ENCODE measurements at places on chromosomes 16 and 17. TPM values are rescaled to one million over a fixed set of nuclear protein-coding genes. Genes with fewer than 3 reads are reported as not detected.

The TP53TG3D gene
- total RNA-seq = not detected

The GLTPD2 gene
- total RNA-seq = not detected

The CDK5R1 gene
- total RNA-seq = 4.4 TPM

The KRT13 gene
- total RNA-seq = not detected

The GGT6 gene
- not detected for total RNA-seq

The CNGB1 gene
- total RNA-seq = not detected

The NOXO1 gene
- 1.1 TPM for total RNA-seq

The ABCC12 gene
- total RNA-seq = not detected

The HBA2 gene
- not detected for total RNA-seq

The PRSS27 gene
- 6.3 TPM for total RNA-seq

The ARL5C gene
- total RNA-seq = not detected

The PDIA2 gene
- not detected for total RNA-seq

The BAIAP3 gene
- total RNA-seq = 0.75 TPM

The ABCA5 gene
- total RNA-seq = 9.6 TPM

The AOC2 gene
- total RNA-seq = 2.9 TPM

The ITGB4 gene
- 727 TPM for total RNA-seq

- DNase-seq = no peak
Measured at GRCh38 chr16:57648125-57648524, 19.7 kb downstream of the ADGRG1 start.

- DNase-seq = no peak
Measured at GRCh38 chr17:59719526-59719925, 12.1 kb downstream of the VMP1 start.

GRCh38 chr17:6831661-6832263, at the start of gene TEKT1:
TEKT1 (minus strand) TSS chr17:6831729; CDS start chr17:6830376, 1,353 bp downstream.
- DNase-seq = peak; percentile 59

GRCh38 chr17:56319531-56319930, 166.3 kb downstream of the ANKFN1 start:
- peak; percentile 68 for DNase-seq

DNA sequence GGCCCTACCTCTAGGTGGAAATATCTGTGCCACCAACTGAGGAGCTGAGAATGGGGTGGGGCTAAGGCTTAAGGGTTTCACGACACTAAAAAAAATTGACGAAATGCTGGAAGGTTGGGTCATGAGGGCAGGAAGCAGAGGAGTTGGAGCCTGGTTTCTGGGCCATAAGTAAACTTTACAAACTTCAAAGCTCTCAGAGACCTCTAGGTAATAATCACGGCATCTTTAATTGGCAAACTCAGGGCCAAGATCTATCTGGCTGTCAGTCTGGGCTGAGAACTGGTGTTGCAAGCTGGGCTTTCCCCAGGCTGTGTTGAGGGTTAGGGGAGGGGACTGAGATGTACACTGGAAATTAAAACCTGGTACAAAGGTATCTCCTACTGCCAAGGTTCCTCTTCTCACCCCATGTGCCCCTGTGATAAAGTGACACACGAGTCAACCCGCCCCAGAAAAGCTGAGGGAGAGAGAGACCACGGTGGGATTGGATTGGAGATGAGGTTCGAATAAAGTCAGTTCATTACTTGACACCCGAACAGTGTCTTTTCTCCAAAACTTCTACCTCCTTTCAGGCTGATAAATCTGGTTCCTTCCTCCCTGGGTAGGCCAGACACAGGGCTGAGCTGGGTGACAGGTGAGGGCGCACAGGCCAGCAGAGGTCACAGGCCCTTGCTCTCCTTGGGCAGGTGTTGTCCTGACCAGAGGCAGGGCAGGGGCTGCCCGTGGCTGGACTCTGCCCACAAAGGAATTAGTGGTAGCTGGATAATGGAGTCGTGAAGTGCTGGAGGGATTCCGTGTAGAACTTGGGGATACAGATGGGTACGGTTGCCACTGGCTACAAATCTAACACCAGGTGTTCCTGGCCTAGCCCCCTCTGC, 4.0 kb upstream of the ZNF768 start:
- no peak for DNase-seq

DNA sequence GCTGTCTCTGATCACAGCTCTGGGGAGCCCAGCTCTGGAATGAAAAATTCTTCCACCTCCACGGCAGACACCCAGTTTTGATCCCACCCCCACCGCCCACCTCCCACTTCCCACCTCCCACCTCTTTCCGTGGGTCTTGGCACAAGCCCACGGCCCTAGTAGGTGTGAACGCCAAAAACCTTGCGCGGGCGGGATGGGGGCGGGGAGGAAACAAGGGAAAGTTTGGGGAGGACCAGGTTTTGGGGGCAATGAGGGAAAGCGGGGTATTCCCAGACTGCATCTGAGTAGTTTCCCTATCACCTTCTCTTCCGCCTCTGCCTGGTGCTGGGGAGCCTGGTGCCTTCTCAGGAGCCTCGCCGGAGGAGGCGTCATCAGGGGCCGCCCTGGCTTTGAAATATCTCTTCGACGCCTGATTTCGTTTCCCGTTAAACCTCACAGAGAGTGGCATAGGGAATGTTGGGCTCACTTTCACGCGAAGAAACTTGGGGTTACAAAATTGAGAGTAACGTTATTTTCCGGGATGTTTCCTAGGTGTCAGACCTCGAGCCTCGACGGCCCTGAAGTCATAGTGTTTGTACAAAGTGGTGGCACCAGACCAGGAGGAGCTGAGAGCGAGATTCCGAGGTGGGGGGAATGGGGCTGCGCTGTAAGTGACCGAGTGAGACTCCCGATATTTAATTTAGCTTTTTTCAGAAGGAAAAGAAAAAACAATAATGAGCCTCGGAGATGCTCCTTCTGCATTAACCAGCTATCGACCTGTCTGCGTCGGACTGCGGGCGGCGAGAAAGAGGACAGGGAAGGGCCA, 1.6 kb upstream of the IRX3 start:
- DNase-seq = no peak

GRCh38 chr17:80779961-80780380, 211.7 kb upstream of the CHMP6 start:
- peak; percentile 28 for DNase-seq

DNA sequence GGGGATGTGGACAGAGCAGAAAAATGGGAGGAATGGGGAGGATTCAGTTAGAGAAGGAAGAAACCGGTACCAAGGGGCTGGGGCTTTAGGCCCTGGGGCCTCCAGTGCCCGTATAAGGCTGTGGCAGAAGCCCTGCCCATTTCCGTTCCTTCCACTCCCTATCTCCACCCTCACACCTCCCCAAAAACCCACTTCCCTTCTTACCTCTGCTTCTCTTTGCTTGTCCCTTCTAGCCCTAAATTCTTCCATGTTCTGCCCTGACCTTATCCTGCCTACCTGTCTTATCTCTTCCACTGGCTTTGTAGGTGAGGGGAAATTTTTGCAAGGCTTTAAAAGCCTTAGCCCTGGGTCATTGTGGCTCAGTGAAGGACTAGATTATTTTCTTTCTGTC, 4.1 kb downstream of the RNF167 start:
- DNase-seq = no peak

- no peak for DNase-seq
Measured at GRCh38 chr17:50507871-50508572, at the start of gene MYCBPAP. MYCBPAP (plus strand) TSS chr17:50508439; CDS start chr17:50508675, 236 bp downstream.

DNA sequence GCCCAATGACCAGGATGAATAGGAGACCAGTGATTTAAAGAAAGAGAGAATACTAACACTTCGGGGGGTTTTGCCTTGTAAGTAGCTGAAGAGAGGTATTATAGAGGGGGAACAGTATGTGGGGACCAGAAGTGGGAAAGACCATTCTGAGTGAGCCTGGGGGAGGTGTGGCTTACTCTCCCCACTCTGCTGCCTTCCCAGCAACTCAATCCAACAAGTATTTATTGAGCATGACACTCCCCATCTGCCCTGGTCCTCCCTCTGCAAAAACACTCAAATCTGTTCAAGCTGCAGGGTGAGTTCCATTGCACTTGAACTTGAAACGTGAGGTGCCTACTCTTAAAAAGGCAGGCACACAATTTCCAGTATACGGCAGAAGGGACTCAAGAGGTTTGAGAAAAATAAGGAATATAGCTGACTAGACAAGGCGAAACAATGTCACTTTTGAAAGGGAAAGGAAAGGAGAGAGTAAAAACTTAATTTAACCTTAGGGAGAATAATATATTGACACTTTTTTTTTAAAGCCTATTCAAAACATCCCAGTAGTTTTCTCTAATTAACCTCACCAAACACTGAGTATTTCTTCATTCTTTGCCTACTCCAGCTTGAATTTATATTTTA, 8.2 kb downstream of the FAM117A start:
- DNase-seq = no peak

- DNase-seq = no peak
Measured at GRCh38 chr17:72426321-72426720, 305.5 kb downstream of the SOX9 start.

- no peak for DNase-seq
Measured at GRCh38 chr17:67388986-67389385, 11.9 kb downstream of the PITPNC1 start.

GRCh38 chr17:69431835-69432234, 17.3 kb downstream of the MAP2K6 start:
- no peak for DNase-seq

GRCh38 chr16:13912891-13913290, 7.1 kb upstream of the ERCC4 start:
- DNase-seq = no peak

- DNase-seq = no peak
Measured at GRCh38 chr17:57604771-57605674, 140.1 kb downstream of the CCDC182 start.
